ENCODE measurements at places on chromosomes 4 and X.

GRCh38 chr4:110610940-110611831, 11.7 kb downstream of the PITX2 start:
- no peak for DNase-seq

- no peak for DNase-seq
Measured at GRCh38 chrX:44945736-44946135, 72.7 kb downstream of the KDM6A start.

GRCh38 chr4:184669251-184669650, 19.7 kb downstream of the PRIMPOL start:
- no peak for DNase-seq

- no peak for DNase-seq
Measured at GRCh38 chr4:182246401-182247205, 3.4 kb downstream of the TENM3 start.

All from NCI-H748 treated with DMSO at 0.1 percent for 48 hours (cell line).